ENCODE measurements at places on chromosomes 4 and X.

- DNase-seq = no peak
These were observed 179.5 kb upstream of the TBL1X start for GRCh38 chrX:9285342-9285771.

- no peak for DNase-seq
These were observed 26.1 kb upstream of the CFAP299 start for GRCh38 chr4:80309294-80310004.

DNA sequence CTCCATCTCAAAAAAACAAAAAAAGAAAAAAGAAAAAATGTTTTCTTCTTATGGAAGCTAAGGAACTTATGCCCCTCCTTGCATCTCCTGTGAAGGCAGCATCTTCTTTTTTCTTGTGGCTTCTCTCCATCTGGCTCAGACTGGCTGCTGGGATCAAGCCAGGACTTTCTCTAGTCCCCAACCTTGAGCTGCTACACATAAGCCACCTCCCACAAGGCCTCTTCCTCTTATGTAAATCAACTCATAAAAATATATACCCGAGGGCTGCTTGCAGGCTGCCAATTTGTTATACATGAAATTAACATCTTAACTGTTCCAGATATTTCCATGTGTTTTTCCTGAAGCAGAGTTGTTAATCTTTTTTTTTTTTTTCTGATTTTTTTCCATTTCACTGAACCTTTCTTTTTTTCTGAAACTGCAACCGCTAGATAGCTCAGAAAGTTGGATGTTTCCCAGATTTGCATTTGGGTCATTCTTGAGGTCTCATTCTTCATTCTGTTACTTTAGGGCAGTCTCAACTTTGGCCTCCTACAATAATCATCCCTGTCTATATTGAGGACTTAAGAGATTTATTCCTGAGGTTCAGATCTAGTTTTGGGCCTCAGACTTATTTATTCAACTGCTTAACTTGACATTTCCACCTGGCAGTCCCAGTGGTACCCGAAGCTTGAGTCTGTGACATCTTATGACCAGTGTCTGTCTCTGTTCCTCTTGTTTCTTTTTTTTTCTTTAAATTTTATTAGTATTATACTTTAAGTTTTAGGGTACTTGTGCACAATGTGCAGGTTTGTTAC lies 10.3 kb downstream of the SNX25 start:
- no peak for DNase-seq

DNA sequence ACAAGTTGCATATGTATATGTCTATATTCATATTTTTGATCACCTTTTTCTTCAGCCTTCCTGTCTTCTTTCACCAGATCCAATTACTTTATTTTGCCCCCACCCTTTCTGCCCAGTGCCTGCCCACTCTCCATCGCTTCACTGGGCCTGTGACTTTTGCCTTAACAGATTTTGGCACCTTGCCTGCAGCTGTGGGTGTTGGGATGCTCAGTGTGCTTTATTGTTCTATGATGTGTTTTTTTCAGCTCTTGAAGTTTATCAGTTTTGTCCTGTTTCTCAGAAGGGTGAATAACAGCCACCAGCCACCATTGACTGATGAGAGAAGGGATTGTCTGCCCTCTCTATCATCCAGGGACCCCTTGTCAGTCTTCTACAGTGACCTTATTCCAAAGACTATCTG lies 77.2 kb upstream of the GALNT7 start:
- no peak for DNase-seq

DNA sequence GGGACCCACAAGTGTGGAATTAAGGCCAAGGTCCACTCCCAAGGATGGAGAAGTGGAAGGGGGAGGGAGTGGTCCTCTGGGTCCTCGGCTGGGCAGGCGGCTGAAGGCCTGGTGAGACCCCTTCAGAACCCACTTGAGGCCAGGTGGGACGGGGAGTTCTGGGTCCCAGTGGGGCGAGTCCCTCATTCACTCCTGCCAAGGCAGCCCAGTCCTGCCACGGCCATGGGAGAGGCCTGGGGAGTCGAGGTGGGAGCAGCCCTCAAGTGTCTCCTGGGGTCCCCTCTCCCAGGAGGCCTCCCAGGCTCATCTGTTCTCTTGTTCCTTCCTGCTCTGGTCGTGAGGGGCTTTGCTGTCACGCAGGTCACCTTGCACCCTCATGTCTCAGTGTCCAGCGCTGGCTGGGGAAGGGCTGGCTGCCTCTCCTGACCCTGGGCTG lies 6.1 kb upstream of the SH3BP2 start:
- DNase-seq = no peak

GRCh38 chr4:8343967-8344331 lies 74.4 kb downstream of the HTRA3 start:
- no peak for DNase-seq

DNA sequence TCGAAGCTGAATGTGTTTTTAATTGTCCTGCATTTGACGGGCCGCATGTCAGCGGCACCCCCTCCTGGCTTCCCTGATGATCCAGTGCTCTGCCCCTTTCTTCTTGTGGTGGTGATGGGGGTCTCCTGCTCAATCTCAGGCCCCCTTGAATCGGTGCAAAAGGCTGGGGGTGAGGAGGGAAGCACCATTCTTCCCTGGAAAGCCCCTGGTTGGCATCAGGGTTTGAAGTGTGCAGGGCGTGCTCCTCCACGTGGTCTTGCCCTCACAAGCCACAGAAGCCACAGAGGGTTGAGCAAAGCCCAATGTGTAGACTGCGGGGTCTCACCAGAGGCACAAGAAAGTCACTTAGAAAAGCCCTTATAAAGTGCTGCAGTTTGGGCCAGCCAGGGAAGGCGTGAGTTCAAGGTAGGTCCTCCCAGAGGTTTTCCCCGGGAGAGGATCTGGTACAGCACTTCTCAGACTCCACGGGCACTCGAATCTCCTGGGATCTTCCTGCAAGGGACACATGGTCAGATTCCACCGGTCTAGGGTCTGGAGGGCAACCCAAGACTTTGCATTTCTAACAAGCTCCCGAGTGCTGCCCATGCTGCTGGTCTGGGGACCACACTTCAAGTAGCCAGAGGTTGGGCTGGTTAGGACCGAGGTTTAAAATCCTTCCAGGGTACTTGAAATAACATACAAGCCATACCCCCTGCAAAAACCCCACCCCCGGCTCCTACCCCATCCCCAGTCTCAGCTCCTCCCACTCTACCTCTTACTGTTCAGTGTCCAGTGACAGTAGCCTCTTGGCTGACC lies 35.1 kb downstream of the PSAPL1 start:
- DNase-seq = no peak
